M059J (cell line): ENCODE measurements at places on chromosomes 12 and 14.

DNA sequence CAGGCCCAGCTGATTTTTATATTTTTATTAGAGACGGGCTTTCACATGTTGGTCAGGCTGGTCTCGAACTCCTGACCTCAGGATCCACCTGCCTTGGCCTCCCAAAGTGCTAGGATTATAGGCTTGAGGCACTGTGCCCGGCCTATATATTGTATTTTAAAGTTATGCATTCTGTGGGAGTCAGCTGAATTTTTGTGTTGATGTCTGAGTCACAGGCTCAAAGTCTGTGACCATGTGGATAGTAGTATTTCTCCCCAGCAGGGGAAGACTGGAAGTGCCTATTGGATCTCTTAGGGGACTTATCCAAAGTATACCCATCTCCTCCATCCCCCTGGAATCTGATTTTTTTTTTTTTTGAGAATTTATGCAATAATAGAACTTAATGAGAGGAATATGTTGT, 43.8 kb upstream of the ATF1 start:
- DNase-seq: no peak

GRCh38 chr14:95119336-95119735, 38.0 kb downstream of the DICER1 start:
- no peak for DNase-seq

- DNase-seq: no peak
Measured at GRCh38 chr14:39264558-39264957, 30.8 kb downstream of the MIA2 start.

DNA sequence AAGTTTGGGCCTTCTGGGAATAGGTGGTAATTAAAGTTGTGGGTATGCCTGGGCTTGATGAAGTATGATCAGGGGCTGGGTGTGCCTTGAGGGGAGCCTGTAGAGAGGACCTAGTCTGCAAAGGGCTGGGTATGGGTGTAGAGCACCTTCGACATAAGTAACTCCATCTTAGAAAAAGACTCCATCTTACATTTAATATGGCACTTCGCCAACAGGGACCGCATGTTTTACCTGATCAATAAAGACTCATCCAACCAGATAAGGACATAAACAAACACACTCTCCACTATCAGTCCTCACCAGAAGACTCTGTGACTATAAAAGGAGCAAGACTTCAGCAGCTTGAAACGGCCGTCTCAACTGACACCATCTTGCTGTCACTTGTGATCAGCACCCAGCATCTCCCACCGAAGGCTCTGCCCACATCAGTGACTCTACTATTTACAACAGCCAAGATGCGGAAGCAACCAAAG, 23.5 kb upstream of the GPR68 start:
- no peak for DNase-seq

DNA sequence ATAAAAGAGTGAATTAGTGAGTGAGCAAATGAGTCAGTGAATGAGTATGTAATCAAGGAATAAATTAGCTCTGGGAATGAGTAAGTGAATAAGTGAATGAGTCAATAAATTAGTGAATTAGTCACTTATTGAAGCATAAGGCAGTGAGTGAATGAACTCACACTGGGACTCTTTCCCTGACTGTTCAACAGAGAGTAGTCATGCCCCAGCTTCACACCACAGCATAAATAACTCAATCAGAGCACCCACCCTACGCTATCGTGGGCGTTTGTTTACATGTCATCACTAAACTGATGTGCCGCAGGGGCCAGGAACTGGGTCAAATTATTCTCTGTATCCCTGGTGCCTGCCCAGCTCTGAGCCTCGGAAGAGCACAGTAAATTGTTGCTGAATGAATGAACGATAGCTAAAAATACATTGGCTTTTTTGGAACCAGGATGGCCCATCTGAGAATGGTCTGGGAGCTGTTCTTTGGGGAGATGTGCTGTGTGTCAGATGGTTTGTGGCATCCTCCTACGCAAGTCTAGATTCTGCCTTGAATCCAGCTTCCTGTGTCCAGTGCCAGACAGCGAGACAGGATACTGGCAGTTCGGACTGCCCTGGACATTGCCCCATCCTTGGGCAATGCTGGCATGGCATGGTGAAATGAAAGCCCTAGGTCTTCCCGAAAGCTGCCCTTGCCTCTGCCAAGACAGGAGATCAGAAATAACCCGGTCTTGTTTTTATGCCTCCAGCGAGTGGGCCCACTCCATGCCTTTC, 98.0 kb upstream of the RTL1 start:
- DNase-seq: peak; percentile 75

DNA sequence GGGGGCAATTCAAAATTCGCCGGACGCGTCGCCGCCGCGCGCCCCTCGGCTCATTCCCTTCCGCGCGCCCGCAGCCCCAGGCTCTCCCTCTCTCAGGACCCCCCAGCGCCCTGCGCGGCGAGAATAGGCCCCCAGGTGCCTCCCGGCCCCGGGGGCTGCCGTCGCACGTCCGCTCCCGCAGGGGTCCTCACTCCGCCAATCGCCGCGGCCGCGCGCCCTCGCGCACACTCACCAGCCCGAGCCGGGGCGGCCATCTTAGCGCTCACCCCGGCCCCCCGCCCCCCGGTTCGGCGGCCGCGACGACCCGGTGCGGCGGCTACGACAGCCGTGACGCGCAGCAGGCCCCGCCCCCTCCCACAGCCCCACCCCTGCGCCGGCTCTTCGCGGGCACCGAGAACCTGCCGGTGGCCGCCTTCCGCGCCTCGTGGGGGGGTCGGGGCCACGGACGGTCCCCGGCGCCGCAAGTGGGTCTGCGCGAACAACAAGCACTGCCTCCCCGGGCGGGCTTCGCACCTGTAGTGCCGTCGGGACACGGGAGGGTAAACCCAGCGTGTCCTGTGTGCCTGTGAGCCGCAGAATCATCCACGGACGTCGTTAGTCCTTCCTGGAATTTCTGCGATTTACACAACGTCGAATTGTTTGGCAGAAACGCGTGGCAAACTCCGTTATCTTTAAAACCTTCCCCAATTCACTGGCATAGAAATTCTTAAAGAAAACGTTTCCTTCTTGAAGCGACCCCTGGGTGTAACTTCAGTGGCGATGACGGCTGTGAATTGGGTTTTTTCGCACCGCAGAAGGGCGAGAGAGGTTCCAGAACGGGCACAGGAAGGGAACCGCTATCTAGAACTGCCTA, 2.5 kb downstream of the USP44 start:
- DNase-seq: no peak
